ENCODE measurements at places on chromosomes 2 and 18. TPM values are rescaled to one million over a fixed set of nuclear protein-coding genes. Genes with fewer than 3 reads are reported as not detected.

DNA sequence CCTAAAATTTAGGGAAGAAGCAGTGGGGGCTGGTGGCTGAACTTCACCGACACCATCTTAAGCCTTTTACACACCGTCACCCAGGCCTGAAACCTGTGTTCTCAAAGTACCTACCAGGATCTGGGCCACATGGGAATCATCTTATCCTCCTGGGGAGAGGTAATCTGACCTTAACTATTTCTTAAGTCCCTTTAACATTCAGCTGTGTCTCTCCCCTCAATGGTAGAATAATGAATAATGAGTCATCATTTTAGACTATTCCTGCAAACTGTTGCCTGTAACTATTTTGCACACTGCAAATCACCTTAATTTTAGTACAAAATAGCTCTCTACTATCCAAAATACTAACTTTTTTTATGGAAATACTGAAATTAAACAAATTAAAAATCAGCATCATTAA lies 149.4 kb upstream of the KLF7 start:
- H3K4me3 ChIP-seq = no peak overlapping the region
- no peaks in the 10 kb centered on the region for H3K36me3 ChIP-seq
- peak overlapping the region; percentile 23 for H3K27ac ChIP-seq
- H3K27me3 ChIP-seq = no peaks in the 10 kb centered on the region
- no peak for DNase-seq

- H3K27ac ChIP-seq = no peak overlapping the region
- H3K4me3 ChIP-seq = no peak overlapping the region
- H3K27me3 ChIP-seq = no peaks in the 10 kb centered on the region
- peaks cover 2% of the 10 kb centered on the region for H3K36me3 ChIP-seq
- H3K4me1 ChIP-seq = peaks cover 6% of the 10 kb centered on the region
Observed at GRCh38 chr2:222782201-222782730, 78.6 kb upstream of the ACSL3 start.

GRCh38 chr2:96393989-96394761 lies 58.6 kb downstream of the NCAPH start:
- no peaks in the 10 kb centered on the region for H3K36me3 ChIP-seq
- H3K4me3 ChIP-seq = no peak overlapping the region

DNA sequence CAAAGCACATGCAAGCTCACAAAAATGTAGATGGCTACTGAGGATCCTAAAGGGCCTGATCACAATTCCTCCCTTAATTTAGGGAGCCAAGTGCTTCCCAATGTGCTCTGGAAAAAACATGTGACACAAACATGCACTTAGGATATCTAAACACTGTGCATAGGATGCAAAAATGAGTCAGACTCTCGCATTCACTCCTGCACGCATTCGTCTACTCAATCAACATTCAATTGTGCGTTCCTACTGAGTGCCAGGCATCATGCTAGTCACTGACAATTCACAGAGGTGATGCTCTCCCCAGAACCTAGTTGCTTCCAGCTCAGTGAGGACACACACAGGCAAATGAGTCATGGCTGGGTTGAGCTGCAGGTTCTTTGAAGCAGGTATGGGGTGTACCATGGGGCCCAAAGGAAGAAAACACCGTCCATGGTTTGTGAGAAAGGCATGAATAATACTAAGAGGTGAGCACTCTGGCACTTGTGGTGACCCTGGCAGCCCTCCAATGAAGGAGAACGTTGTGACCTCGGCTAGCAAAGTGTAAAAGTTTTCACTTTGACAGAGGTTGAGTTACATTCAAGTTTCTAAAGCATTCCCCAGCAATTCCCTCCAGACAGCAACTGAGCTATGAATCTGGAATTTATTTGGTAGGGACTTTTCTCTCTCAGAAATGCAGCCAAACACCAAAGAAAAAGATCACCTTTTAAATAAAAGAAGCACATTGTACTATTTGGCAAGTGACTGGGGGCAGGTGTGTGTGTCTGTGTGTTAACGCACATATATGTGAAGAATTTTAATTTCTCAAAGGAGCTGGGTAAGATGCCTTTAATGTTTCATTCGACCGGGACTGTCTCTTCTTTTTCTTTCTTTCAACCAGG lies 173.3 kb downstream of the ALPK2 start:
- H3K4me3 ChIP-seq = no peak overlapping the region
- H3K27ac ChIP-seq = no peak overlapping the region

GRCh38 chr2:100647709-100648108 lies 84.9 kb downstream of the PDCL3 start:
- no peak overlapping the region for H3K27ac ChIP-seq
- H3K4me1 ChIP-seq = peaks cover 5% of the 10 kb centered on the region
- peaks cover 35% of the 10 kb centered on the region for H3K27me3 ChIP-seq
- peak; percentile 42 for DNase-seq

- H3K4me3 ChIP-seq = no peak overlapping the region
- no peaks in the 10 kb centered on the region for H3K36me3 ChIP-seq
- no peak overlapping the region for H3K27ac ChIP-seq
- peaks cover 28% of the 10 kb centered on the region for H3K27me3 ChIP-seq
Observed at GRCh38 chr18:50830544-50830943, 10.7 kb upstream of the MRO start.

DNA sequence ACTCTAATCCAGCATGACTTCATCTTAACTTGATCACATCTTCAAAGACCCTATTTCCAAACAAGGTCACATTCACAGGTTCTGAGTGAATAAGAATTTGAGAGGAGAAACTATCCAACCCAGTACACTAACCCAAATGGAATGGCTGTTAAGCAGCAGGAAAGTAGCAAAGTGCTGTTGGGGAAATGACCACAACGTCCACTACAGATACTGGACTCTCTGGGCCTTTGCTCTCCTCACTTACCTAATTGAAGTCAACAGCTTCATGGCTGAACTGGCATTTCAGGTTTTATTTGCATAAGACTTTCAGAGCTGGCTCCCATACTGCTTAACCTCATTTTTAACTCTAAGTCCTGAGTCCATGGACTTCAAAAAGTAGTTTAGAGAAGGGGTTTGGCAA lies 38.0 kb upstream of the ACVR2A start:
- no peak overlapping the region for H3K4me3 ChIP-seq
- no peaks in the 10 kb centered on the region for H3K36me3 ChIP-seq
- peaks cover 11% of the 10 kb centered on the region for H3K27me3 ChIP-seq

GRCh38 chr18:75129717-75130477 lies 79.0 kb downstream of the PTGR3 start:
- DNase-seq = peak; percentile 79
- H3K27ac ChIP-seq = no peak overlapping the region
- no peak overlapping the region for H3K4me3 ChIP-seq

DNA sequence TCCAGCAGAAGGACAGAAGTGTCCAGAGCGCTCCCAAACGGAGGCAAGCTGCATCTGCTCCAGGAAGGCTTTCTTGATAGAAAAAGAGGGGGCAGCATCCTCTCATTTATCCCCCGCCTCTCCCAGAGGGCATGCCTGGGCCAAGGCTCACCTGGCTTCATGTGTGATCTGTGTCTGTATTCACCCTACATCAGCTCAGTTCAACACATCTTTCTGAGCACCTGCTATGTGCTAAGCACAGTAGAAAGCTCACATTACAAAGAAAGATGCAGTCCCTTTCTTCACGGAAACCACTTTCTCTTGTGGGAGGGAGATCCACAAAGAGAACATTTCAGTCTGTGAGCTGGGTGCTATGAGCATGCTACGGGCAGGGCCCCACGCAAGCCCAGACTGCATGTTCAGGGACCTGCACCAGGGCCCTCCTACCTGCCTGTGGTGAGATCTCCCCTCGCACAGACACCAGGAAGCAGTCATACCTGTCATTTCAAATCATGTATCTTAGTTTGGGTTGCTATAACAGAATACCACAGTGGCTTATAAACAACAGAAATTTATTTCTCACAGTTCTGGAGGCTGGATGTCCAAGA lies 90.7 kb downstream of the PDCL3 start:
- DNase-seq = peak; percentile 54
- H3K27ac ChIP-seq = no peak overlapping the region
- no peak overlapping the region for H3K4me3 ChIP-seq
- no peaks in the 10 kb centered on the region for H3K36me3 ChIP-seq
- no peaks in the 10 kb centered on the region for H3K4me1 ChIP-seq

GRCh38 chr2:202034249-202035088 lies 814 bp downstream of the FZD7 start:
- H3K27ac ChIP-seq = peak overlapping the region; percentile 89
- no peak for DNase-seq
- no peaks in the 10 kb centered on the region for H3K27me3 ChIP-seq
- no peaks in the 10 kb centered on the region for H3K36me3 ChIP-seq

DNA sequence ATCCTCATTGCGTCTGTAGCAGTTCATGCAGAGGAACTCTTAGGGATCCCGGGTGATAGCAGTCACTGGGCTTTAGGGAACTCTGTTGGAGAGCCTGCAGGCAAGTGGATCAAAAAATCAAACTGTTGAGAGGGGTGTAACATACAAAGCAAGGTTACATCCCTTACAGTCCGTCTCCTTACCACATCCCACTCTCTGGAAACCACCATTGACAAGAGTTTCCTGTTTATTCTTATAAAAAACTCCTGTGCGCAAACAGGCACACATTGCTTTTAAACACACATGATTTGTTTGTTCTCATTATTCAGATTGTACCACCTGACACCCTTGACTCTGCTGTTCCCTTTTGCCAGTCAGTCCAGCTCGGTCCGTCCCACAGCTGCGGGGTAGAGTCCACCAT lies 137.7 kb downstream of the LTBP1 start:
- no peak for DNase-seq
- no peak overlapping the region for H3K27ac ChIP-seq
- no peaks in the 10 kb centered on the region for H3K36me3 ChIP-seq
- H3K4me1 ChIP-seq = peaks cover 18% of the 10 kb centered on the region
- H3K4me3 ChIP-seq = no peak overlapping the region

GRCh38 chr2:8239531-8240088 lies 442.2 kb upstream of the ID2 start:
- no peak overlapping the region for H3K27ac ChIP-seq
- DNase-seq = peak; percentile 30
- H3K4me3 ChIP-seq = no peak overlapping the region

GRCh38 chr2:227780981-227781615 lies 32.5 kb upstream of the CCL20 start:
- H3K27me3 ChIP-seq = no peaks in the 10 kb centered on the region
- peak; percentile 65 for DNase-seq
- H3K36me3 ChIP-seq = no peaks in the 10 kb centered on the region
- H3K4me1 ChIP-seq = no peaks in the 10 kb centered on the region
- no peak overlapping the region for H3K4me3 ChIP-seq
- no peak overlapping the region for H3K27ac ChIP-seq

- H3K4me1 ChIP-seq = no peaks in the 10 kb centered on the region
- H3K27me3 ChIP-seq = peaks cover 20% of the 10 kb centered on the region
- no peak for DNase-seq
- H3K4me3 ChIP-seq = no peak overlapping the region
Observed at GRCh38 chr2:233185963-233186362, 65.5 kb upstream of the ATG16L1 start.

- no peaks in the 10 kb centered on the region for H3K36me3 ChIP-seq
- peaks cover 6% of the 10 kb centered on the region for H3K4me1 ChIP-seq
- H3K27ac ChIP-seq = no peak overlapping the region
- no peak overlapping the region for H3K4me3 ChIP-seq
Observed at GRCh38 chr18:45341454-45341853, 273.8 kb upstream of the SLC14A2 start.

GRCh38 chr2:96427917-96428316 lies 77.2 kb downstream of the NEURL3 start:
- peaks cover 57% of the 10 kb centered on the region for H3K27me3 ChIP-seq
- H3K4me3 ChIP-seq = no peak overlapping the region
- no peak for DNase-seq
- no peaks in the 10 kb centered on the region for H3K36me3 ChIP-seq

Gene IL1R2
- not detected for total RNA-seq

Gene CNDP1
- not detected for total RNA-seq

Gene ASPRV1
- total RNA-seq = 0.75 TPM

Gene ALPI
- not detected for total RNA-seq

Gene LCT
- total RNA-seq = not detected

Gene UGT1A3
- not detected for total RNA-seq

Gene LHCGR
- not detected for total RNA-seq

Gene NBAS
- 43.6 TPM for total RNA-seq

Gene SERPINB5
- total RNA-seq = not detected

Gene B3GNT7
- total RNA-seq = 1.5 TPM

Gene RAB27B
- 1.9 TPM for total RNA-seq

Gene FAM124B
- total RNA-seq = not detected
